ENCODE measurements at places on chromosomes 1 and 21.

DNA sequence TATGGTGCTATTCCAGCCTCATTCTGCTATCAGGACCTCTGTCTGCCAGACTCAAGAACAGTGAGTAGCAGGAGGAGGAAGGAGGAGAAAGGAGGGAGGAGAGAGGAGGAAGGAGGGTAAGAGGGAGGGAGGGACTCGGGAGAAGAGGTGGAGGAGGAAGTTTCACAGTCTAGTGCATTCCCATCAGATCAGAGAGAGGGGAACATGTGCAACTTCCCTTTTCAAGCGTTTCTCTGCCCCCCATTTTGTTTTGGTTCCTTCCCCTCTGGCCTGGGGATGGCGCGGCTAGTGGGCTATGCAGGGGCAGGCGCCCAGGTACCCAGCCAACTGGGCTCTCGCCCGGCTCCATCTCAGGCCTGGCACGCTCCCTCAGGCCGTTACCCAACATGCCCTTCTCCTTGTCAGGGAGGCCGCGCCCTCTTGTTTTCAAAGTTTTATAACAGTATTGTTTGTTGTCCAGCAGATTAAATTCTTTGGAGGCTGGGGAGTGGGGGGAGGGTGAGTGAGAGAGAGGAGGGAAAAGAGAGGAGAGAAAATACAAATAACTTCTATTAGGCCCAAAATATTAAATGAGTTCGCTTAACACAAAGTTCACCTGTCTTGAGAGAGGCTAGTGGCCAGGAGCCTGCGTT is 56.0 kb downstream of the CD46 start:
- DNase-seq: no peak

DNA sequence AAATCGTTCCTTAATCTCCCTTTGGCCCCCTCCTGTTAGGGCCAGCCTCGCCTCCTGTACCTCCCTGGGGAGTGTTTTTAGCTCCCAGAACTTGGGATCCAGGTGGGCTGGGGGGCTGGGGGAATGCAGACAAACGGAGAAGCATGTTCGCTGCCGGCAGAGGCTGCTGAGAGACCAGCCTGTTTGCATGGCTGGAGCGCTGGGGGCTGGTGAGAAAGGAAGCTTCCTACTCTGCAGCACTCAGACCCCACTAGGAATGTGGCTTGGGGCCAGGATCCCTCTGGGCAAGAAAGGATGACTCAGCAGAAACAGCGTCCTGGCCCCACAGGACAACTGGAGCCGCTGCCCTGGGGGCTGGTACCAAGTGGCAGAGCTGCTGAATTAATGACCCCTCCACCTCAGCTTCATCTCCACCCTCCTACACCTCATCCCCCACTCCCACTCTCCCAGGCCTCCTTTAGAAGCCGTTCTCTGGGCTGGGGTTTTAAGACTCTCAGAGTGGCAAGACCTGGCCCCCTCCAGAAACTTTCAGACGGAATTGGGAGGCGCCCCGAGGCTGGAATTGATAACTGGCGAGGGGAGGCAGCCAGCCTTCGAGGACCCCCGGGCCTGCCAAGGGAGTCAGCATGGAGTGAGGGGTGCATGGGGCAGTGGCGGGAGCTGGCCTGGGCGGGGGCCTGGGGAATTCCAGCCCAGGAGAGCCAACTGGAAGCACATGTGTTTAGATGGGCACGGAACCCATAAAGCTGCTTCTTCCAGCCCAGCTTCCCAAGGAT is 28.5 kb upstream of the EPS8L3 start:
- no peak for DNase-seq

DNA sequence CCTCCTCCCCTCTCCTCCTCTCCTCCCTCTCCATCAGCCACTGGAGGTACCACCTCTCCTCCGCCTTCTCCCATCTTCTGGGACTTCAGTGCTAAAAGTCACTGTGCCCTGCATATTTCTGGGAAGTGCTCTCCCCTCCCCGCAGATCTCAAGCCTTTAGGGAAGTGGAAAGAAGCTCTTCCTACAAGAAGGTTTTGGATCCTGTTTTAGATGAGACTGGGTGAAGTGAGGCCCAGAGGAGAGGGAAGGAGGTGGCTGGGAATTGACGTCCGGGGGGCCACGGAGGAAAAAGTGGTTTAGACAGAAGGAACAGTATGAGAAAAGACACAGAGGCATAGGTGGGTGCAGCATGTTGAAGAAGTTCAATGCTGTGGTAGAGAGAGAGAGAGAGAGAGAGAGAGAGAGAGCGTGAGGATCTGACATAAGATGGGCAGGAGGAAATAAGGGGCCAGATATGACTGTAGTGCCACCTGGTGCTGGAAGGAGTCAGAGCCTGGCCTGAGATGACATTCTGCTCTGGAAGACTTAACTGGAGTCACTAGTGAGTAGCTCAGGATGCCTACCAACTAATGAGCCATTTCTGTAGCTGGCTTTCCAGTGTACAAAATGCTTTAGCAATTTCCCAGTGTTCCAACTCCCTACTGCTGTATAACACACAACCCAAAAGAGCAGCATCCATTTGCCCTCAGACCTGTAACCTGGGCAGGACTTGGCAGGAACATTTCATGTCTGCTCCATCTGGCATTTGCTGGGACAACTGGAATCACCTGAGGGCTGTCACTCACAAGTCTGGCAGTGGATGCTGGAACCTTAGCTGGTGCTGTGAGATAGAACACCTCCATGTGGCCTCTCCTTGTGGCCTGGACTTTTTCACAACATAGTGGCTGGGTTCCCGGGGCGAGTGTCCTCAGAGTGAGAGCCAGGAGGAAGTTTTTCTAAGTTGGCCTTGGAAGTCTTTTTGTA is 16.6 kb upstream of the ZSCAN20 start:
- DNase-seq: no peak

DNA sequence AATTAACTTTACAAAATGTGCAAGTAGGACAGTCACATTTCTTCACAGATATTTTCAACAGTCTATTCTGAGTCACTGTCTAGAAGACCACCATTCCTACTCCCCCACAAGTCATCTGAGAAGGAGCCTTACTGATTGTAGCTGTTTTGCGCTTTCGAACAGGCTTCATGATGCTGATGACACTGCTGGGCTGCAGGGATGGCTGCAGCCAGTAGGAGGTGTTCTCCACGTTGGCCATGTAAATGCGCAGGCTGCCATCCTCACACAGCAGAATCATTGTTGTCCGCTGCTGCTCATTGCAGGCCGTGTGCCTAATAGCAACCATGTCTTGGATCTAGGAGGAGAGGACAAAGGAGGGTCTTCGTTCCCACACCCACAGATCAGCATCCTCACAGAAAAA is 56.9 kb downstream of the UBR4 start:
- DNase-seq: no peak

DNA sequence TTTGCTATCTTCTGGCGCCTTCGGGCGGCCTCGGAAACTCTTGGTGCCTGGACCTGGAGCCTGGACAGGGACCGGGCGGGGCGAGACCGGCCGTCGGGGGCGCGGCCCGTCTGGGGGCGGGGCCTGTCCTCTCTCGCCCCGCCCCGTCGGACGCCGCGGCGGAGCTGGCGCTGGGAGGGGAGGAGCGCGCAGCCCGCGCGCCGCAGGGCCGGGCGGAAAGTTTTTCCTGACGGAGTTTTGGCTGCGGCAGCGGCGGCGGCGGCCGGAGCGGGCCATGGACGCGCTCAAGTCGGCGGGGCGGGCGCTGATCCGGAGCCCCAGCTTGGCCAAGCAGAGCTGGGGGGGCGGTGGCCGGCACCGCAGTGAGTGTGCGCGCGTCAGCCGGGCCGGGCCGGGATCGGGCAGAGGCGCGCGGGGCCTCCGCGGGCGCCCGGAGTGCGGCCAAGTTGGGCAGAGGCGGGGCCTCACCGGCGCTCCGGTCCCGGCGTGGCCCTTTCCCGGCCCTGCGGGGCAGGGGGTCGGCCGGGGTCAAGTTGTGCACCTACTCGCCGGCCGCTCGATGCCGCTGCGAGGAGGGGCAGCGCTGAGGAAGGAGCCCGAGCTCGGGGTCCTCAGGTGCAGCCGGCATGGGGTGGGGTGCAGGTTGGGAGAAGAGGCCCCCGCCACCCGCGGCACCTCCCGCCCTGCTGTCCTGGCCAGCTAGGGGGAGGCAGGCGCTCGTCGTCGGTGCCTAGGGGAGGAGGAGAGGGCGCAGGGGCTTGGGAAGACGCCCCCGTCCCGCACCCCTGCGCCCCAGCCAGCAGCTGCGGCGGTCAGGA is at the start of gene LDLRAP1:
Gene LDLRAP1 (plus strand): TSS at position 182 of the 818 bp plus-strand sequence. CDS start 93 bp downstream, at position 275.
- DNase-seq: peak; percentile 44

DNA sequence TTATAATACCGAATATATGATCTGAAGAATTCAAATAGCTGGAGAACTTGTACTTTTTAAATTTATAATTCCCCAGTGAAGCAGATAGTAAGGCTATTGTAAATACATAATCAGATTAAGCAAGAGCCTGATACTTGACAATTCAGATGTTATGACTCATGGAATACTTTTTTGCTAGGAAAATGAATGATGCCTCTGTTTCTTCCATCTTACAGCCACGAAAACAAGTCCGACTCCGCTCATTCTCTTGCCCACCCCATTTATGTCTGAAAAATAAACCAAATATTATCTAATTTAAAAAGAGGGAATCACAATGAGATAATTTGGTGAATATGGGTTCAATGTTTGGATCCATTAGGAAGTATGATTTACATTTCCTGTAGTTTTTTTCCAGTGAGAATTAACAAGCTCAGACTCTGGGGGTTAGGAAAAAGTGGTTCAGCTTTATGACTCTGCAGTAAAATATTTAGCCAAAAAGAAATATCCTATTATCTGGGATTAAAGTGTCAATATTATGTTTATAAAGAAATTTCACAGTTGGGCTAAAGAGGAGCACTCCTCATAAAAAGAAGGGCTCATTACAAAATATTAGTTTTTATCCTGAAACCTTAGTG is 50.4 kb upstream of the DAB1 start:
- no peak for DNase-seq

- DNase-seq: no peak
Observed at GRCh38 chr1:89994231-89994804, 592 bp upstream of the ZNF326 start.

GRCh38 chr1:67618285-67619018 is 66.5 kb upstream of the GADD45A start:
- DNase-seq: no peak

GRCh38 chr1:54975356-54976108 is 4.9 kb upstream of the TMEM61 start:
- no peak for DNase-seq

DNA sequence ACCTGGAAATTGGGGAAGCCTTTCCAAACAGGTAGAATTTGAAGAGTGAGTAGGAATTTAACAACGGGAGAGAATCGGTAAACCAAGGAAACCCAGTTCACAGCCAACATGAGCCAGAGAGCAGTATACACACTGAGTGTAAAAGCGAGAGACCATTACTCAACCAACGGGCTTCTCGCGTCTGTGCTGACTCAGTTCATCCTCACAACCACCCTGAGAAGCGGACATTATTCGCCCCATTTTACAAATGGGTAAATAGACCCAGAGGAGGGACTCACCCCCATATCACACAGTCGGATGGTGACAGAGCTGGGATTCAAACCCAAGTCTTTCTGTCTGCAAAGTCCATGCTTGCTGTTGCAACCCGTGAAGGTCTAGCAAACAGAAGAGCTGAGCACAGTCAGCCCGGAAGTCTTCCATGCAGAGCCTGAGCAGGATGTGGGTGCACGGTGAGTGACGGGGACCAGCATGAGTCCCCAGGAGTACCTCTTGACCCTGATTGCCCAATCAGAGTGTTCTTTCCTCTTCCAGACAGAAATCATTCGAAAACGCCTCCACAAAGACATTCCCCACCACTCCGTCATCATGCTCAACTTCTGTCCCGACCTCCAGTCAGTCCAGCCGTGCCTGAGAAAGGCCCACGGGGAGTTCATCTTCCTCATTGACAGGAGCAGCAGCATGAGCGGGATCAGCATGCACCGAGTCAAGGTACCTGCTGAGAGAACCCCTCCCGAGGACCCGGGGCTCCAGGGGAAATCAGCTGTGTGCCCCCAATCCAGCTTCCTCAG is 32.3 kb downstream of the VWA5B1 start:
- DNase-seq: peak; percentile 40

DNA sequence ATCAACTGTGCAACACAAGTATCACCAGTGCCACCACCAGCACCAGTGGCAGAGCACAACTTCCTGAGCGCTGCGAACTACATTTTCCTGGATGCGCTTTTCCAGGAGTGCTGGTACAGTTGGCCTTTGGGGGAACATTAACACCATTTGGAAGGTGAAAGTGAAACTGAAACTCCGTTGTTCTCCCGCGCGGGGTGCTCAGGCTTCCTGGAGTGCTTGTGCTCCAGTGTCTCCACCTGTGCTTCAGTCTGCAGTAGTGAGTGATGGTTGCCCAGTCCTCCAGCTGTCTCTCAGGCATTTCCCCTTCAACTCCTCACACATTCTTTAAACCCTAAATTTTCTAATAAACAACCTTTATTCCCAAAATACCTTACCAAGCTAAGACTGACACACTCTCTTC is 187.8 kb downstream of the LRRIQ3 start:
- DNase-seq: no peak

- no peak for DNase-seq
Observed at GRCh38 chr1:60245324-60245723, 171.8 kb upstream of the C1orf87 start.

- DNase-seq: no peak
Observed at GRCh38 chr1:185229981-185230380, 73.0 kb downstream of the SWT1 start.

DNA sequence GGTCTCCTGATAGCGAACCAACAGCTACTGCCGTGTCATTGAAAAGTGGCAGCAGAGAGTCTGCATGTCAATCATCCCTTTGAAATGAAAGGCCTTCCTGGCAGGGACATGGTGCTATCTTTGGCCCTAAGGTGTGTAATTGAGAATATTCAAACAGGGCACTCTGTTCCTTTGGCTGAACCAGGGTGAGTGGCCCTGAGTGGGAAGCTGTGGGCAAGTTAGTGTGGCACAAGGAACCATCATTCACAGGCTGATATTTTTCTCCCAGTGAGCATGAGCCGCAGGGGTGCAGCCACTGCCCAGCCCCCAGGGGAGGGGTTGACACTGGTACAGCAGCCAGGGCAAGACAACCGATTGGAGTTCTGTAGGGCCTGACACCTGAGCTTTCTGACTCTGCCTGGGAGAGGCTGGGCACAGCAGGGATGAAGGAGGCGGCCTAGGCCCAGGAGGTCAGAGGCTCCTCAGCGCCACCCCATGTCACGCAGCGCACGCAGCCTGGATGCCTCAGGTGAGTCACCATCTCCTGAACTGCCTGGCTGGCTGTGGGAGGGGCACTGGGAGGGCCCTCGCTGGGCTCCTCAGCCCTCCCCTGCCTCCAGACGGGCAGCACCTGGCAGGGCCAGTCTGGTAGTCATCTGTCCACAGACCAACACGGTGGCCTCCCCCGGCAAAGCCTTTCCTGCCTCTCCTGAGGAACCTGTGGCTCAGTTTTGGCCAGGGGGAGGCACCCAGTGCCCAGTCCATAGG is 13.2 kb downstream of the QSOX1 start:
- no peak for DNase-seq

Measured in stimulated activated CD4-positive, alpha-beta T cell treated with anti-CD3 and anti-CD28 coated beads, Interleukin-12 subunit alpha, Interleukin-12 subunit beta, amount 100 ng/mL, for 48 hours (primary cell).